T-cell (primary cell): ENCODE measurements at places on chromosomes 3 and 15.

- no peak for DNase-seq
Measured at GRCh38 chr3:195897853-195898415, 10.4 kb downstream of the TNK2 start.

GRCh38 chr15:69704700-69705099, 252.1 kb downstream of the RPLP1 start:
- DNase-seq = no peak

DNA sequence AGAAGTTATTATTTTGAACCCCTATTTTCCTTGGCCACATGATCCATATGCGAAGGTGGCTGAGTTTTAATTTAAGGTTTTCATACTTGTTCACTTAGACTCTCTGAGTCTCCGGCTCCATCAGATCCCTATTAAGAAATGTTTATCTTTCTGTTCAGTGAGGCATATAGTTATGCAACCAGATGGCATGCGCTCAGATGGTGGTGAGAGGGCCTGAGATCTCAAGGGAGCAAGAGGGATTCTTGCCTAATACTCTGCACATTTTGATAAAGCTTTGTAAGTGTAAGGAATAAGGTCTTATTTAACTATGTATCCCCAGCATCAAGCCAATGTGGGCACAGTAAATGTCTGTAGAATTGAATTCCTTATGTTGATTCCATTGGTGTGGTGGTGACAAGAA, 78.9 kb upstream of the DPH6 start:
- DNase-seq = no peak

DNA sequence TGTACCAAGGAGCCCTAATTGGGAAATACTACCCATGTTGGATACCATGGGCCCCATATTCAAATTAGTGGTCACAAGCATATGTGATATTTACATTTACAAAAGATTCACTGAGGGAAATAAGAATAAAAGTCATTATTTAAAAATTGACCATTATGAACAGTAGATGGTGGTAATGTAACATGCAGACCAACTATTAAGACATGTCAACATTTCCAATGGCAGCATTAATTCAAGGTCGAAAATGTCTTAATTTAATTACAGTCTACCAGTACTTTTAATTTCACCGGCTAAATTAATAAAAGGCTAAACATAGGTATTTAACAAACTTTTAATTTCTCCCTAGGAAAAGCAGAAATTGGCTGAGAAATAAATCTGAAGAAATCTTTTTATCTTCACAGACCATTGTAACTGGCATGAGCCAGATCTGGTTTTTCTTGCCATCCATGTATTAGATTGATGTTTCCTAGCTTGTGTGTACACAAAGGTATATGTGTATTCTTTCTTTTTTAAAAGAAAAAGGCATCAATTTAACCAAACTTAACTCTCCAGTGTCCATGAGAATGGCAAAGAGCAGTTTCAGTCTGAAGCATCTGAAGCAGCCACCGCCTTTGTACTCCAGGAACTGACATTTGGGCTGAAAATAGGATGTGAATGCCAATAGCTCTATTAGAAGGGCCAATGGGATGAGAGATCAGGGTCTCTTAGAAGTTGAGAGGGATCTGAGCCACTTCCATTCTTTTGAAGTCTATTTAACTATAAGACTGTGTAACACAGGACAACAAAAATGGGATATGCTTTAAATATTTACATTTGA, 26.6 kb downstream of the NEK11 start:
- DNase-seq = no peak

- no peak for DNase-seq
Measured at GRCh38 chr3:152606146-152606545, 228.8 kb upstream of the P2RY1 start.
